ENCODE measurements at places on chromosomes 4 and X.

DNA sequence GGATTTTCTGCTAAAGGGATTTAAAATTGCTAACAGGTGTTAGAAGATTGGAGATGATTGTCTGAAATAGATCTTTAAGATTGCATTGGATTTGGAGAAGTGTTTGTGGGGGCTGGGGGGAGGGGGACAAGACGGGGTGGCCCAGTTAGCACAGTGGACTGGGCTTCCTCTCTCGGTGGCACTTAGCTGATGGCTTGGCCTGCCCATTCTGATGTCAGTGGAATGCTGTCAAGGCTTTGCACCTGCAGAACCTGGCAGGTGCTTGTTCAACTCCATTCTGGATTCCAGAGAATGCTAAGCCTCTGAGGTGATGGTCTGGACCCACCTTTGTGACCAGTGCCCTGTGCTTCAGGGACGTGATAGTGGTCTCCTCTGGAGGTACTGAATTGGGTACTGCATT, 43.7 kb downstream of the ADD1 start:
- no peak for DNase-seq

- DNase-seq: no peak
Observed at GRCh38 chr4:149690726-149691125, 124.9 kb downstream of the IQCM start.

DNA sequence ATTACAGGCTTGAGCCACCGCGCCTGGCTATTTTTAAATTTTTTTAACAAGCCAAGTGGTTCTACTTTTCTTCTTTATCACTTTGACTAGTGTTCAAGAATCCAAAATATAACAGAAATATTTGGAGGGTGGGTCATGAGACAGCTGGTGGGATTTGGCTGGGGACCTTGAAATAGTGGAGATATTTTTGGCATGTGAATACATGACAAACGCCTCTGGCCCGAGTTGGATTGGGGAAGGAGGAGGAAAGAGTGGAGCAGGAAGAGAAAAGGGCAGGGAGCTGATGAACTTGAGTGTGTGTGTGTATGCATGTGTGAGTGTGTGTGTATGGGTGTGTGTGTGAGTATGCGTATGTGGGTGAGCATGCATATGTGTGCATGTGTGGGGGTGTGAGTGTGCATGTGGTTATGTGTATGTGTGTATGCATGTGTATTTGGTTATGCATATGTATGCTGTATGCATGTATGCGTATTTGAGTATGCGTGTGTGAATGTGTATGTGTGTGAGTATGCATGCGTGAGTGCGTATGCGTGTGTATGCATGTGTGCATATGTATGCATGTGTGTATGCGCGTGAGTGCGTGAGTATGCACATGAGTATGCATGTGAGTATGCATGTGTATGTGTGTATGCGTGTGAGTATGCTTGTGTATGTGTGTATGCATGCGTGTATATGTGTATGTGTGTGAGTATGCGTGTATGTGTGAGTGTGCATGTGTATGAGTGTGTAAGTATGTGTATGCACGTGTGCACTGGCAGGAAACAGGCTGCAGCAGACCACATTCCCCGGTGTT, 49.6 kb downstream of the JADE1 start:
- DNase-seq: no peak

GRCh38 chrX:15564981-15565579, 35.7 kb downstream of the ACE2 start:
- DNase-seq: peak; percentile 22

GRCh38 chrX:10602646-10603045, 17.7 kb downstream of the MID1 start:
- DNase-seq: no peak

DNA sequence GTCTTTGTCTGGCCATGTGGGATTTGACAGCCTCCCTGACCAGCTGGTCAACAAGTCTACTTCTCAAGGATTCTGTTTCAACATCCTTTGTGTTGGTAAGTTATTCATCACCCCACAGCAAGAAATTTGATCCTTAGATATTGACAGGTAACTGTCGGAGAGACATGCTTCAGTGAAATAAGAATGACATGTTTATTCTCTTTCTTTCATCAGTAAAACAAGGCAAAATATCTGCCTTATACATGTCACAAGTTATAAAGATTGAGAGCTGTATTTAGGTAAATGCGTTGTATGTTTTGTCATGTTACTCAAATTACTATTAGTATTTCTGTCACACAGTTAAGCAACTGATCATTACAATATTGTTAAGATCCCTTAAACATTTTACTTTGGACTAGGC, 46.9 kb downstream of the SEPTIN11 start:
- no peak for DNase-seq

DNA sequence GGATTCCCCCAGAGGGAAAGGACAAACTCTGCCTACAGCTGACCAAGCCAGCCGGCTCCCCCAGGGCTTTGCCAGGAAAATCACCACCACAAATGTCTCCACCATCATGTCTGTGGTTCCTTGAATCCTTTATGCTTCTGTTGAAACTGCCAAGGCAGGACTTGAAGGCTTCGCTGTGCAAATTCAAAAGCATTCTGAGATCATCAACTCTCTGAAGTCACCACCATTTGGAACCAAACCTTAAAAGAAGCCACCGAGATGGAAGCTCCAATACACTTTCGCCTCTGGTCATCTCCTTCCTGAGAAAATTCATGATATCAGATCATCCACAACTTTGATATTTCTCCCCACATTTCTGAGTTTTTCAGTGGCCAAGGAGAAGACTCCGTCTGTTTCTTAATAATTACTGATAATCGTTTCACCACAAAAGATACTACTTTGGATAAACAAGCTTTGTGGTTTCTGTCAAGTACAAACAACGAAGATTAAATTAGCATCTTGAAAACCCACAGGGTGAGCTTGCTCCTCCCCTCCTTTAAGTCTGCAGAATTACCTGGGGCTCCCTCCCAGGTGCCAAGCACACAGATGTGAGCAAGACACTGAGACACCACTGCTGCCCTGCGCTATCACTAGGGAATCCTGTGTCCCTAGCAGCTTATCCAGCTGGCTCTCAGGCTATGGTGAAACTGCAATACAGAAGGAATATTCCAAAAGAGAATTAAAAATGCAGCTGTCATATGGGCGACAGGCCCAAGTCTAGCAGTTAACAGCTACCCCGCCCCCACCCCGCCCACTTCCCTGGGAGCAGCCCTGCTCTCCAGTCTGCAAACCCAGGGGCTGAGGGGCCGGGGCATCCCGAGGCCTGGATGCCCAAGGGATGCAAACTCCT, 125.0 kb upstream of the TBL1X start:
- no peak for DNase-seq

GRCh38 chrX:153921070-153921469, 5.0 kb downstream of the ARHGAP4 start:
- DNase-seq: no peak

- peak; percentile 38 for DNase-seq
Observed at GRCh38 chrX:22690116-22690515, 309.6 kb upstream of the DDX53 start.

DNA sequence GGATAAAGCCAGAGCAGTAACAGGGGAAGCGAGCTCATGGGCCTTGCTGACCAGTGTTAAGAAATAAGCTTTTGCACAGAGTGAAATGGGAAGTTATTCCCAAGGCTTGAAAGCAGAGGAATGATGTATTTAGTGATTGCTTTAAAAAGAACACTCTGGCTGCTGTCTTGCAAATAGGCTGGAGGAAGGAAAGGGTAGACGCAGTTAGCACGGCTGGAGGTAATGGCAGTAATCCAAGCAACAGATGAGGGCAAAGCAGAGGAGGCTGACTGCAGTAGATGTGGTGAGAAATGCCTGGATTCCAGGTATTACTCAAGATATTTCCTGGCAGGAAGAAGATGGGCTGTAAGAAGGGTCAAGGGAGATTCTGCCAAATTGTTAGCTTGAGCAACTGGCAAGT, 1342.3 kb upstream of the AGA start:
- DNase-seq: no peak

DNA sequence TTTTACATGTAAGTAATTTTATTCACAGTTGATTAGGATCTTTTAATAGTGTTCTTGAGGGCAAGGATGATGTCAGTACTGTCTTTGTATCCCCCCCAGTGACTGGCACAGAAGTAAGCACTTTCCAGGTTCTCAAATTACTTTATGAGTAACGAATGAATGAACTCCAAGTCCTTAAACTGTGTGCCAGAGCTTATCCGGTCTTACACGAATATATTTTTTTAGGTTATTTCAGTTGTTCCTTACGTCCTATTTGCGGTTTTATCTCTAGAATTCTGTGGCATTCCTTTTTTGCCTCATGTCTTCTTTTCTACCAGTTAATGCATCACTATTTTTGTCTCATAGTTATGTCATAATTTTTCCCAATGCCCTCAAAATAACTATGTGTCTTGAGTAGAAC, 106.9 kb upstream of the MID1IP1 start:
- DNase-seq: no peak

GRCh38 chr4:30767147-30767845, 47.1 kb downstream of the PCDH7 start:
- DNase-seq: no peak

- DNase-seq: no peak
Observed at GRCh38 chrX:81259714-81260395, 58.0 kb downstream of the SH3BGRL start.
